ENCODE measurements at places on chromosomes 16 and 17.

- no peak for DNase-seq
Measured at GRCh38 chr16:86739808-86740207, 161.5 kb downstream of the FOXL1 start.

DNA sequence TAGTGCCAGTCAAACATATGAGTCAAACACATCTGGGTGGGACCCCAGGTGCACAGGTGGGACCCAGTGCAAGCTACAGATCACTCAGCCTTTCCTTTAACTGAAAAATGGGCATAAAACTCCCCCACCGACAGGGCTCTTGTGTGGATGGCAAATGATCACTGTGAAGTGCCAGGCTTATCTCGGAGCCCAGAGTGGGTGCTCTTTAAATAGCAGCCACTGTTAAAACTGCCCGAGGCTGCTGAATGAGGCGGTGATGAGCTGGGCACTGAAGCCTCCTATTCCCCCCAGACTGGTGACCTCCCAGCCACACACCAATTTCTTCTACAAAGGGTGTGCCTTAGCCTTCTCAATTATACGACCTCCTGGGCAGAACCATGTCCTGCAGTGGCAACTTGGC is 433.8 kb downstream of the SLC39A11 start:
- DNase-seq = no peak

DNA sequence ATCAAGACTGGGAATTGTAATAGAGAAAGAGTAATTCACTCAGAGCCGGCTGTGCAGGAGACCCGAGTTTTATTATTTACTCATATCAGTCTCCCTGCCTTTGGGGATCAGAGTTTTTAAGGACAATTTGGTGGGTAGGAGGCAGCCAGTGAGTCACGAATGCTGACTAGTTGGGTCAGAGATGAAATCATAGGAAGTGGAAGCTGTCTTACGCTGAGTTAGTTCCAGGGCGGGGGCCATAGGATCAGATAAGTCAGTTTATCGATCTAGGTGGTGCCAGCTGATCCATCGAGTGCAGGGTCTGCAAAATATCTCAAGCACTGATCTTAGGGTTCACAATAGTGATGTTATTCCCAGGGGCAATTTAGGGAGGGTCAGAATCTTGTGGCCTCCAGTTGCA is 20.2 kb upstream of the GUCY2D start:
- no peak for DNase-seq

DNA sequence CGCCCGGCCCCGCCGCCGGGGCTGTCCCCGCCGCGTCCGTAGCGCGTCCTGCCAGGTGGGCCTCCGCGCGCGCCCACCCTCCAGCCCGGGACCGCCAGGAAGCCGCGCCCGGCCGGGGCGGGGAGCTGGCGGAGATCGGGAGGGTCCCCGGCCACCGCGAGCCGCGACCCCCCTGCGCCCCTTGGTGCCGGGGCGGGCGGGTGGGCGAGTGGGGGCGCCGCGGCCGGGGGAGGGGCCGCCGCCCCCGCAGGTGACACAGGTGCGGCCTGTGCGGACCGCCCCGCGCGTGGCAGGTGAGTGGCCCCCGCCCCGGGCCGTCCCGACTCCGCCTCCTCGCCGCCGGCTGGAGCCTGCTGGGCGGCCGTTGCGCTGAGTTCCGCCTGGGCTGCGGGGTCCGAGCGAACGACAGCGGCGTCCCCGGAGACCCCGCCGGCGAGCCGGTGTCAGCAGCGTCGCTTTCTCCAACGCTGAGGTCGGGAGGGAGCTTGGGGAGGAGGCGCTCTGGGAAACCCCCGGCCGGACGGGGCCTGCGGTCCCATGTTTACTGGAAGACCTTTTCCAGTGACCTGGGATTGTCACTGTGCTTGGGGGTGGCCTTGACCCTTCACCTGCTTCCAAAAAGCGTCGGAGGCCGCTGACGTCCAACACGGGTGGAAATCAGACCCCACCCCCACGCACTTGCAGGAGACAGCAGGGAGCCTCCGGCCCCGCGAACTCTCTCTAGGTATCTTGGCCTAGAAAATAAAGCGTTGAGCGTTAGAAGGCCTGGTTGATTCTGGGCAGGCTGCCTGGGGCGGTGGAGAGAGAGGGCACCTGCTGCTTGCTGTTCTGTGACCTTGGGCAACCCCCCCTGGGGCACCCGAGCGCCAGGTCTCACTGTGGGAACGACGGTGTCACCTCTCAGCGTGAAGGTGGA is 542 bp downstream of the KLHL36 start:
- DNase-seq = no peak

DNA sequence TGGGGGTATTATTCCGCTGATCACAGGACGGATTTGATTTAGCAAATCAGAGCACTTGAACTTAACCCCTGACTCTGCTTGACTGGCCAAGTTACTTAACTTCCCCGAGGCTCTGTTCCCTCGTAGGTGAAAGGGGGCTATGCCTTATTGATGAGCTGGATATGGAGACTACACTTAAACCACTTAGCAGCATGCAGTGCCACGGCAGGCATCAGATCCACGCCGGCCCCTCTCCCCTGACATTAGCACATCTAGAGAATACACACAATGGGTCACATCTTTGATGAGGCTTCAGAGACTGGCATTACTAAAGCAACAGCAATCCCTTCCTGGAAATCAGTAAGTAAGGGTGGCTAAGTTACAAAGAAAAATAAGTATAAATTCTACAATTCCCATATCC is 71.0 kb downstream of the ABCC12 start:
- no peak for DNase-seq

DNA sequence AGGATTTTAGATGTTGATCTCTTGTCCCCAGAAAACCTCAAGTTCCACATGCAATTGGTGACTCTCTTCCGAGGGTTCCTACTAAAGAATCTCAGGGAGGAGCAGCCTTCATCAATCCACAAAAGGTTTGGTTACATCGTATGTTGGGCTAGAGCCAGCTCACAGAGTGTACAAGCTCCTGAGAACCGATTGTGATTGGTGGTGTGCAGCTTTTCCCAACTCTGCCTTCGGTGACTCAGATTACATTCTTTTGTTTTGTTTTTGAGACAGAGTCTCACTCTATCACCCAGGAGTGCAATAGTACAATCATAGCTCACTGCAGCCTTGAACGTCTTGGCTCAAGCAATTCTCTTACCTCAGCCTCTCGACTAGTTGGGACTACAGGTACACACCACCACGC is 172.4 kb downstream of the PMP22 start:
- no peak for DNase-seq

GRCh38 chr16:50282955-50283631 is 16.7 kb downstream of the ADCY7 start:
- DNase-seq = no peak

DNA sequence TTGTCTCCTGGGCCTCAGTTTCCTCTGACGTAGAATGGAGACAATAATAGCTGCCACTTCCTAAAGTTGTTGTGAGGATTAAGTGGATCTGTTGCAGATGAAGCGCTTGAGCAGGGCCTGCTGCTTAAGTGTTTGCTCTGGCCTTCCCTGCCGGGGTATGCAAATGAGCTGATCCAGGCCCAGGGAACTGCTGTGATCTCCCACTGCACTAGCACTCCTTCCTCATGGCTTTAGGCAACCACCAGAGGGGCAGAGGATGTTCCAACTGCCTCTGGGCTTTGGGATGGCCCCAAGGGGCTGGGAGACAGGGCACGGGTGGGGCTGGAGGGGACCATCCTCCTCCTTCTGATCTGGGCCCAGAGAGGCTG is 6.2 kb downstream of the SBK1 start:
- peak; percentile 82 for DNase-seq

- no peak for DNase-seq
Measured at GRCh38 chr16:66566051-66566901, at the start of gene CMTM1. CMTM1 (plus strand) TSS chr16:66566439; CDS start chr16:66566514, 75 bp downstream.

DNA sequence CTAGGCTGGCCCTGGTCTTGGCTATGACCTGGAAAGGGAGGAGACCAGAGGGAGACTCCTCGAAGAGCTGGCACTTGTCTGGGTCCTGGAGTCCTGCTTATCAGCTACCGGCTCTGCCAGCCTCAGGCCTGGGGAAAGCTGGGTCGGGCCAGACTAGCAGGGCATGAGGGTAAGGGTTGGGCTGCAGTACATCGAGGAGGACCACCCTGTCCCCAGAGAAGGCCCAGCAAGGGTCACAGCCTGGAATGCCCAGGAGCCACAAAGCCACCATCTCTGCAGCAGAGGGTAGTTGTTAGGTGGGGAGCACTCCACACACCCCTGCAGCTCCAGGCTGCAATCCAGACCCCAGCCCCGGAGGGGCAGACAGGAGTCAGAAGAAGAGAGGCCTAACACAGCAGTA is 54.0 kb downstream of the SLC6A2 start:
- DNase-seq = no peak

DNA sequence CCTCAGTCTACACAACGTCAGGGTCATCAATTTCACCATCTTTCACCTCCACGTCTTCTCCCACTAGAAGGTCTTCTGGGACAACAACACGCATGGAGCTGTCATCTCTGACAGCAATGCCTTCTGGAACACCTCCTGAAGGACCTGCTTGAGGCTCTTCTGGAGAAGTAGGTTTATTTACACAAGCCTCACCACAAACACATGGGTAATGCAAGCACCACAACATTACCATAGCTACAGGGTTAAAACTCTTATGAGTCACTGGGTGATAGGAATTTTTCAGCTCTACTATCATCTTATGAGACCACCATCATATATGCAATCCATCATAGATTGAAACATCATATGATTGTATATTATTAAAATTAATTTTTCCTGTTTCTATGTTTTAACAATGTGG is 215.4 kb downstream of the CHD9NB start:
- DNase-seq = peak; percentile 73

DNA sequence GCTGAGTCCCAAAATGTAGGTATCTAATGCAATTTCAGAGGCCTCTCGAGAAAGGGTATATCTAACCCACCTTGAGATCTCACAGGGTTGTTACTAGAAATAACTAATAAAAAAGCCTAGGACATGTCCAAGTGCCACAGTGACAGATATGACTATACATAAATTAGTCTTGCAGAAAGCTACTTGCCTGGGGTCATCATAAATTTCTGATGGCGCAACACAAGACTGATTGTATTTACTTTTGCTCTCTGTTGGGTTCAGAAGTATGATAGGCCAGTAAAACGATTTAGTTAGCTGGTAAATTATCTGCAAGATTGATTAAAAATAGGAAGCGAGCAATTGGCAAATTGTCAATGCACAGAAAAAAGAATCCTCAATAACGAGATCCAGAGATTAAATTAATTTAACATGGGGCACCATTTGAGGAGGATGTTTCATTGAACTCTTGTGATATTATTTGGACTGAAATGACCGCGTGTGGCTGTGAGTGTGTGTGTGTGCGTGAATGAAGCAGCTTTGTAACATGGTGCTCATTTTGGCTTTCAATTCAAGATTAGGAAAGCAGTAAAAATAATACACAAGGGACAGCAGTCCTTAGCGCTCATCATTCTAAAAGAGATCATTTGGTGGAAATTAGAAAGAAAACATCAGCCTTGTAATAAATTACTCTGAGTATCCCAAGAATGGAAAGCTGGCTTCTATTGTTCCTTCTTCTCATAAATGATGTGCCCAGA is 157.4 kb upstream of the ZFHX3 start:
- no peak for DNase-seq

- DNase-seq = no peak
Measured at GRCh38 chr17:77772461-77772897, 186.0 kb upstream of the TNRC6C start.

DNA sequence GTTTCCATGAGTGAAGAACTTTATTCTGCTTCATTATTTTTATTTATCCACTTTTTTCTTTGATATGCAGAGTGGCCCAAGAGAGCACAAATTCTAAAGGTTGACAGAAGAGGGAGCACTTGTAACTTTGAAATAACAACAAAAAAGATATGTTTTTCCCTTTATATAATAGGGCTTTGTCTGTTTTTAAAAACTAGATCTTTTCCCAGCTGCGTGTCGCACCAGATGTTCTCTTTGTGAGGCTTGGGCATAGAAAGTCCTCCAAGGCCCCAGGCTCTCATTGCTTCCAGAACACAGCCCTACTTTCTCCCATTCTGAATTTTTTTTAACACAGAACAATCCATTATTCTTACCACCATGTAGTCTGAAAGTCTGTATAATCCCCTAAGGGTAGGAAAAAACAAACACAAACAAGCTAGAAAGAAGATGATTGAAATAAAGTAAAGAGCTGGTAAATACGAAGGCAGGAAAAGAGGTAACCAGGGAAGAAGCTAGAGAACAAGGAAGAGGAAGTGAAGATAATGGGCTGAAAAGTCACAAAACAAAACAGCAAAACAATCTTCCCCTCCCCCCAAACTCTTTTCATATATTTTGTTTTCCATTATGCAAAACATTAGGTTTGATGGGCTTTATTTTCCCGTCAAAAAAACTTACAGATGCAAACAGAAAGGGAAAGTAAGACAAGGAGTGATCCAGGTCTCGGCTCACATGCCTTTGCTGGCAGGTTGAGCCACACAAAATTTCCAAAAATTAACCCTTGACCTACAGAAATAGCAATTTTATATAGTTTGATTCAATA is 160.4 kb downstream of the ABCA8 start:
- DNase-seq = no peak

DNA sequence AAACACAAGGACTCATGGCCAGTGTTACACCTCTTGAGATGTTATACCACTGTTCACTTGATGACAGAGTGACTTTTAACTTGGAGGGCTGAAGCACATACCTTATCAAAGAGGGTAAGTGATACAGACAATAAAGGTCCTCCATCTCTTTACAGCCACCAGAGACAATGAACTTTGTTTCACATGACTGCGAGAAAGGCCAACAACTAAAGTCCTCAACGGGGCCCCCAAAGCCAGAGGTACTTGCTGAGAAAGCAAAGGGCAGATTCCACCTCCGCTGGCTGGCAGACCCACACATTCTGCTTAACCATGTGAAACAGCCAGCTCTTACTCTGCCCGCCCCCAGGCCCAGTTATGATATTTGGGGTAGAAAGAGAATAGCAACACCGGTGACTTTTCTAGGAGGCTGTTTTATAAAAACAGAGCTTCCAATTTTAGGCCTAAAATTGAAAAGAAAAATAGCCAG is 21.4 kb downstream of the DCUN1D3 start:
- no peak for DNase-seq

DNA sequence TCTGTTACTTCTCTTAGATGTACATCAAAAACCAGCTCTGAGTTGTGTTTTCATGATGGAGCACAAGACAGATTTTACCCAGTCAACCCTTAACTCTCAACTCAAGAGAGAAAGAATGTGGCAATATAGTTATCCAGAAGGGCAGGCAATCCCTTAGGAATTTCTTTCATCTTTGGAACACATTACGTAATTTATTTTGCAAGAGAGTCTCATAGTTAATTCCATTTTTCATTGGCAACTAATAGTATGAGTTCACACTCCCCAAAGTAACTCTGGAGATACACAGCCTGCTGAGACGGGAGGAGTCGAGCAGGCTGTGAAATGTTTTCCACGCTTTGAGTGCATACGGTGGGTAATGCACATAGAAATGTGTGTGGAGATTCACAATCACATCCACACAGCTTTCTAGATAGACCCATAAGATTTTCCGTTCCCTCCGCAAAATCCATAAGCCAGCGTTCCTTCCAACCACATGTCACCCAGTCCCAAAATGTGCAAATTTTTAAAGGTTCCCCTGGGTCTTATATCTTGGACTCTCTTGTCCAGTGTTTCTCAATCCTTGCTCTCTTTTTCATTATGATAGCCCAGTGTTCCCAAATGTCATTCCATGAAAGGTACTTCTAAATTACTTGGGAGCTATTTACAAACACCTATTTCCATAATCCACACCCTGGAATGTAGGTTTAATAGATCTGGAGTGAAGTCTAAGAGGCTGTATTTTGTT is 8.4 kb upstream of the CDRT4 start:
- no peak for DNase-seq

Measured in NCI-H510A (cell line).